DND-41 (cell line): ENCODE measurements at places on chromosomes 3 and 15.

DNA sequence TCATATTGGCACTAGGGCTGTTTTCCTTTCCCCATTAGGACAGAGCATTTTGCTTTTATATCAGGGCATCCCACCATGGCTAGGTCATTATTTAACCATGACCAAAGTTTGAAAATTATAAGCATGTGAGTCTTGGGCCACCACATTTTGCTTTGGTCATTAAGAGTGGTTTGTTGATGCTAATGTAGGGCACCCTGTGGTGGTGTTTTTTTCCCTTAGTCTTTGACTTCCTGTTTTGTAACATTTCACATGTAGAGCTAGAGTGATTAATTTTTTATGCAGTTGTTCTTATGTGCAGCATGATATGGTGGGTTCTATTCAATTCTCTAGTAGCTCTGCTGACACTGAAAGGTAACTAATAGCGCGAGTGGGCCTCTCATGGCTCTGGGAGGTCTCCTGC is 249.6 kb upstream of the ROBO1 start:
- DNase-seq: no peak

DNA sequence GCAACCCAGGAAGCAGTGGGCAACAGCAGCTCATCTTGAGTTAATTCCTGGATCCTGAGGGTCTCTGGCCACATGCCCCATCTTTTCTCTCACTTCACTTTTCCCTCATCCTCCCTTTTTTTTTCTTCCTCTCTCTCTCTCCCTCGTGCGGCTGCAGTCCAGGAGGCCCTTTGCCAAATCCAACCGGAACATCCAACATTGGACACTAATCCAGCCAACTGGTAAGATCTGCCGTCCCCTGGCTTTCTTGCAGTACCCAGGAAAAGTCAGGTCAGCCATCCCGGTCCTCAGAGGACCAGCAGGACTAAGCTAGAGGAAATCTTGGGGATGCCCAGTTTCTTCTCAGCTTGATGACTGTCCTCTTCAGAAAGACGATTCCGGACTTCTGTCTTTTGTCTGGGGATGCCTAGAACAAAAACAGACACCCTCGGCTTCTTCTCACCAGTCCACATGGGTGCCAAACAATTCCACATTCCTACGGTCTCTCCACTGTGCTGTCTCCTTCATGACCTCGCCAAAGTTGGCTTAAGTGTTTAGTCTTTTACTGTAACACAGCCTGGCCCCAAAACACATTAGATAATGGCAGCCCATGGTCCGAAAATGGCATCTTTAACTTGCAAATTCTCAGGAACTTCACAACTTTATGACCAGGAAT is 115.6 kb downstream of the GSK3B start:
- DNase-seq: no peak

DNA sequence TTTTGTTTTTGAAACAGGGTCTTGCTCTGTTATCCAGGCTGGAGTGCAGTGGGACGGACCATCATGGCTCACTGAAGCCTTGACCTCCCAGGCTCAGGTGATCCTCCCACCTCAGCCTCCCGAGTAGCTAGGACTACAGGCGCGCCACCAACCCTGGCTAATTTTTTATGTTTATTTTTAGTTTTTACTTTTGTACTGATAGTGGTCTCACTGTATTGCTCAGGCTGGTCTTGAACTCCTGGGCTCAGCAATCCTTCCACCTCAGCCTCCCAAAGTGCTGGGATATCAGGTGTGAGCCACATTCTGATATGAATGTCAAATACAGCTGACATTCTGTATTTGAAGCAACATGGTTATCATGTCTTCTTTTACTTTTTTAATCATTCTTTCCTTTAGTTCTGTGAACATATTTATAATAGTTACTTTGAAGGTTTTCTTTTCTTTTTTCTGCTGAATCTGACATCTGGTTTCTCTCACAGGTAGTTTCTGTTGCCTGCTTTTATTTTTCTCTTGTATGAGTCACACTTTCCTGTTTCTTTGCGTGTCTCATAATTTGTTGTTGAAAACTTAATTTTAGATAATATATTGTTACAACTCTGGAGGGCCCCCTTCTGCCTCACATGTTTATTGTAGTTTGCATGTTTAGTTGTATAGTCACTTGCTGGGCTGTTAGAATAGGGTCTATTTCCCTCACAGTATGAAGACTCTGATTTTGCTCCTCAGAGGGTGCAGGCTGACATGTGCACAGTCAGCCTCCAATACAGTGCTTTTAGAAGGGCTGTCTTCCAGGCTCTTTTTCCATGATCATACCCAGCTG is 8.4 kb upstream of the CNTN4 start:
- no peak for DNase-seq

DNA sequence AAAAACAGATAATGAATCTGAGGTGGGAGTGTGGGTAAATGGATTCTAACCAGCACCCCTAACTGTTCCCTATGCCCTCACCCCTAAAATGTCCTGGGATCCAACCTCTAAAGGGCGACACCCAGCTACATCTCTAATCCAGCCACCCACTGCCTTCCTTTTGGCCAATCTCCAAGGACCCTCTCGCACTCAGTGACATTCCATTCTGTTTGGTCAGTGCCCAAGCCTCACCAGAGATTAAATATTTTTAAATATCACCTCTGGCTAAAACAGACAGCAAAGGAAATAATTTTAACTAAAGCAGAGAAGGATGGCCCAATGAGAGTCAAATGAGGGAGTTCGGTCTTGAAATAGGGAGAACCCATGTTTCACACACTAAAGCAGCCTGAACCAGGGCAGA is 19.9 kb upstream of the SCN10A start:
- DNase-seq: no peak

DNA sequence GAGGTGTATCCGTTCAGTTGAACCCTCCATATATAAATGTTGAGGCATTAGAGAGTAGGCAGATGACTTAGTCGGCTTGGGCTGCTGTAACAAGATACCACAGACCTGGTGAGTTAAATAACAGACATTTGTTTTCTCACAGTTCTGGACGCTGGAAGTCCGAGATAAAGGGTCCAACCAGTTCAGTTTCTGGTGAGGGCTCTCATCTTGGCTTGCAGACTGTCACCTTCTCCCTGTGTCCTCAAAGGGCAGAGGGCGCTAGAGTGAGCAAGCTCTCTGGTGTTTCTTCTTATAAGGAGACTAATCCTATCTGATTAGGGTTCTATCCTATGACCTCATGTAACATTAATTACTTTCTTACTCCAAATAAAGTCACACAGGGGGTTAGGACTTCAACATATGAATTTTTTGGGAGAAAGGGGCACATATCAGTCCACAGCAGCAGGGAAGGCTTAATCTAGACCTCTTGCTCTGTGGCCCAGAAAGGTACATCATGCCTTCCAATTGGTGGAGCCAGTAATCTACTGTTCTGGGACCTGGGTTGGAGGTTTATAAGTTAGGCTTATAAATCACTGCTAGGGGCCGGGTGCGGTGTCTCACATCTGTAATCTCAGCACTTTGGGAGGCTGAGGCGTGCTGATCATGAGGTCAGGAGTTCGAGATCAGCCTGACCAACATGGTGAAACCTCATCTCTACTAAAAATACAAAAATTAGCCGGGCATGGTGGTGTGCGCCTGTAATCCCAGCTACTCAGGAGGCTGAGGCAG is 26.3 kb upstream of the SLC28A2 start:
- peak; percentile 13 for DNase-seq

DNA sequence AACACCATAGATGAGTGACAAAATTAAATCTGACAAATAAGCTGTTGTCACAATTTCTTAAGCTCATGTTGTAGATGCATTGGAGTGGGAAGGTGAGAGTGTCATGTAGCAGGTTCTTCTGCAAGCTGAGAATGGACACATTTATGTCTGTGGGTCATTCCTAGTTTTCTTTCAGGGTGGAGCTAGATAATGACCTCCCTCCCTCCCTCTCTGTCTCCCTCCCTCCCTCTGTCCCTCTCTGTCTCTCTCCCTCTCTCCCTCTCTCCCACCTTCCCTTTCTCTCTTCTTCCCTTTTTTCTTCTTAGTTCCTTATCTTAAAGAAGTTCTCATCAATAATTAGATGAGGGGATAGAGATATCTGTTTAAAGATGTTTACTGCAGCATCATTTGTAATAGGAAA is 36.0 kb downstream of the PXYLP1 start:
- no peak for DNase-seq

- DNase-seq: no peak
Measured at GRCh38 chr3:69255928-69256327, 130.0 kb downstream of the FRMD4B start.

DNA sequence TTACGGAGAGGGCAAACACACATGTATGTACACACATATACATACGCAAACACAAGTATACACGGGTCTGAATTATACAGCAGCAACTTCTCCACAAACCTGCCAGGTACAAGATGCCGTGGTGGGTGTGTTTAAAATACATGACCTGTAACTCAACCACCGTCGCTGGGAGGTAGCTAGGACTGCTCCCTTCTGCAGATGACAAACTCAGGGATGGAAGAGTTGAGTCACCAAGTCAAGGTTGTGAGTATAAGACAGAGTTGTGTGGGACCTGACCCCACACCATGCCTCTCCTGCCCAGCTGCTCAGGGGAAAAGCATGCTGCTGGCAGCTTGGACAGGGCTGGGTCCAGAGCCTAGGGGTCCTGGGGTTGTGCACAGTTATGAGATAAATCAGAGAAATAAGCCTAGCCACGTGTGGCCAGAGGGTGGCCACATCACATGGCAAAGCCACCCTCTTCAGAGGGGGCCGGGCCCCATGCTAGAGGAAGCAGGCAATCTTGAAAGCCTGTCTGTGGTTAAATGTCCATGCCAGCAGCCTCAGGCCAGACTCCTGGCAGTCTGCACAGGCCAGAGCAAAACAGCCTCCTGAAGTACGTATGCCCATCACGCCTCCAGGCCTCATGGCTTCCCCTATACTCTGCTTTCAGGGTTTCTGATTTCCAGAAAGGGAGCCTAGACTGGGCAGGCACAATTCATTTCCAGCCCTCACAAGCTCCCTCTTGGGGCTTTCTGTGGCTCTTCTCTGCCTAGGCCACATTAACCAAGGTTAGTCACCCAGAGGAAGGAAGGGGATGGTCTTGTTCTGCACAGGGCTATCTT is 107.7 kb upstream of the RPL32 start:
- no peak for DNase-seq

DNA sequence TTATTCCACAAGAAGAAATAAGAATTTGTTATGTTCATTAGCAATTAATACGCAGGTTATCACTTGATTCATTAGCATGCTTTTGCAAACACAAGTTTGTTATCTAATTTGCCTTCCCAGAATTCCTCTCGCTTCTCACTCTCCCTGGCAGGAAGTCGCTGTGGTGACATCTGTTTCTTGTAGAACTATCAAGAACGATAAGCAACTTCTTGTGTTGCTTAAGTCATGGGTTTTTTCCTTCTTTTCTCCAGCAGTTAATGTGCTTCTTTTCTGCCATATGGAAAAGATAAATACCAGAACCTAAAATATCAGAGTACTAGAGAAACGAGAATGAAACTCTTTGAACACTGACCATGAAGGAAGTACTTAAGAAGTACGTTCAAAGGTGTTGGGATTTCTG is 99.8 kb upstream of the CHMP2B start:
- DNase-seq: no peak

- no peak for DNase-seq
Measured at GRCh38 chr3:53346922-53347260, 452 bp downstream of the DCP1A start.

DNA sequence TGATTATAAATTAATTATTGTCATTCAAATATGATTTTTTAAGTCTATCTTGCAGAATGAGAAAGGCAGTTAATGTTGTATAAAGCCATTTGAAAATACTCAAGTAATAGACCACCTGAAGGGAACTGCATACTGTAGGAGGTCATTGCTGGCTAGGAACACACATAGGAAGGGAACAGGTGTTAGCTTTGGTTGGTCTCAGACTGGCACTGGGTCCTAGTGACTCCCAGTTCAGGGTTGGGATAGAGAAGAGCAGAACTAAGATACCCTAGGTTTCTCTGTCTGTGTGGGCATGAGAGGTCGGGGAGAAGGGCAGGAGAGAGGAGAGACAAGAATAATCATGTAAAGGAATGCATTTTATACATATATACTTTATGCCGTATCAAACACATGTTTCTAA is 559.0 kb upstream of the GOLIM4 start:
- DNase-seq: no peak

- no peak for DNase-seq
Measured at GRCh38 chr3:157588386-157589060, 85.3 kb upstream of the VEPH1 start.

DNA sequence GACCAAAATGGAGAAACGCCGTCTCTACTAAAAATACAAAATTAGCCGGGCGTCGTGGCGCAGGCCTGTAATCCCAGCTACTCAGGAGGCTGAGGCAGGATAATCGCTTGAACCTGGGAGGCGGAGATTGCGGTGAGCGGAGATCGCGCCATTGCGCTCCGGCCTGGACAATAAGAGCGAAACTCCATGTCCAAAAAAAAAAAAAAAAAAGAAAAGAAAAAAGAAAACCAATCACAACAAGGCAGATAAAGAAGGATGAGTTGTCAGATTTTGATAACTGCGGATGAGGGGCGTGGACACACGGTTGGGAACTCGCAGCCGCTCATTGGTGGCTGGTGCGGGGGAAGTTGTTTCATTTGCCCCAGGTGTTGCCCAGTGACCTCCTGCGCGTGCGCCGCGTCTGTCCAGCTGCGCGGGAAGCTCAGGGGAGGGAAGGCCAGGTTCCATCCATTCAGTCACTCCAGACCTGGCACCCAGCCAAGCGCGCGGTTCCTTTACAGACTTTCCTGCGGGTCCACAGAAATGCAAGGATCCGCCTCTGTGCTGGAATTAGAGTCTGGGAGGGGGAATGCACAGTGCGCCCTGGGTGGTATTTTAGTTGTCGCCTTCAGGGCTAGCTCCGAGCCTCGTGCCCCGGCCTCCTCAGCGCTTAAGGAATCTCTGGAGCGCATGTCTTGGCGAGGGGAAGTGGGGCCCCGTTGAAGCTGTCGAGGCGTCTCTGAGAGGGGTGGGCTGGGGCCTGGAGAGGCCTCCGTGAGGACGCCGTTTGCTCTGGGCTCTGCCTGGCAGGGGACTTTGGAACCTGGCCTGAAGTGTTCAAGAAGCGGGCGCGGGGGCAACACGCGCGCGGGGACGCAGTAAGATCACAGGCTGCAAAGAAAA is 708 bp upstream of the GCHFR start:
- no peak for DNase-seq

- no peak for DNase-seq
Measured at GRCh38 chr15:97072545-97072944, 742.0 kb downstream of the NR2F2 start.

- no peak for DNase-seq
Measured at GRCh38 chr3:189688262-189688661, 57.1 kb downstream of the TP63 start.

- no peak for DNase-seq
Measured at GRCh38 chr15:97446138-97446537, 514.4 kb upstream of the ARRDC4 start.

- no peak for DNase-seq
Measured at GRCh38 chr3:182149594-182149993, 437.9 kb downstream of the SOX2 start.

GRCh38 chr15:84791763-84792162 is 25.4 kb upstream of the ALPK3 start:
- no peak for DNase-seq
